ENCODE measurements at places on chromosomes 4 and X.

DNA sequence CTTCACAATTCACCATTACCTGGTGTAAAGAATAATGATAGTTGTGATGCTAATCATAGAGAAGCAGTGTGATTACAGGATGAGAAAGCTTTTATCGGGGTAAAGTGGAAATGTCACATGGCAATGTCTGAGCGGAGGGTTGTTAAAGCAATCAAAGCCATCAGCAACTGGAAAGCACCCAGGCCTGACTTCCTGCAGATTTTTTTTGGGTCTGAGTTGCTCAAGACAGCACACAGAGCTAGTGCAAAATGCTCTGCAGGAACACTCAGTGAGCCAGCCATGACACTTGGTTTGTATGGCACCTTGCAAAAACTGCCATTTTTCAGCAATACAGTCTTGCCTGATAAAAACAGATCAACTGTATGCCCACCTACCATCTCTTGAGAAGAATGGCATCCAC lies 152.9 kb downstream of the COL4A6 start:
- no peak for DNase-seq

- DNase-seq: peak; percentile 2
Measured at GRCh38 chr4:154958621-154959358, 177.7 kb downstream of the RBM46 start.

GRCh38 chr4:95157596-95157995 lies 391.2 kb downstream of the UNC5C start:
- DNase-seq: no peak

GRCh38 chr4:112550728-112551127 lies 34.7 kb upstream of the NEUROG2 start:
- DNase-seq: no peak

GRCh38 chr4:109078724-109079123 lies 223.7 kb downstream of the COL25A1 start:
- DNase-seq: no peak

GRCh38 chr4:107202744-107203143 lies 166.6 kb upstream of the DKK2 start:
- no peak for DNase-seq

DNA sequence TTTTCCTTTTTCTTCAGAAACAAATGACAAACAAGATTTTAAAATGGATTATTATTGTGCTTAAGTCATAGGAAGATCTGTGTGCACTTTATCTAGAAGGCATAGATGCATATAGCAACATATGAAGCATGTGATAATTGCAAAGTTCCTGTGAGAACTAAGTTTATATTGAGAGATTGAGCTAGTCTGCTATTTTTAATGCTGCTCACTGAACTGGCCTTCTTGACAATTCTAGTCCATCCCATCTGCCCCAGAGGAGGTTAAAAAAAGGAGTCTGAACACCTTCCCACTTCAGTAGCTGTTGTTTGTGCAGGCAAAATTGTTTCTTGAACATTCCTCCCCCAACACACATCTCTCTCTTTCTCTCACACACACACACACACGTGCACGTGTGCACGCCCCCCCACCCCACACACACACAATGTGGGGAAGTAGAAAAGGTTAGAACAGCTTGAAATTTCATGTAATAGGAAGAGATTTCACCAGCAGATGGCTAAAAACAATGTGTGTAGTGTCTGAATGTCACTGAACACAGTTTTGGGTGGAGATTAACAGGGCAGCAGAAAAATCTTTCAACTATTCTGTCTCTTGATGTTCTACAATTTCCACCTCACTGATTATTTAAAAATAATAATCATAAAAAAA lies 108.0 kb downstream of the GPM6A start:
- no peak for DNase-seq

- no peak for DNase-seq
Measured at GRCh38 chrX:21255032-21255618, 119.1 kb upstream of the CNKSR2 start.

- DNase-seq: peak; percentile 77
Measured at GRCh38 chrX:40550066-40550465, 30.7 kb upstream of the ATP6AP2 start.

- no peak for DNase-seq
Measured at GRCh38 chr4:59553721-59554091, 1646.4 kb upstream of the ADGRL3 start.

DNA sequence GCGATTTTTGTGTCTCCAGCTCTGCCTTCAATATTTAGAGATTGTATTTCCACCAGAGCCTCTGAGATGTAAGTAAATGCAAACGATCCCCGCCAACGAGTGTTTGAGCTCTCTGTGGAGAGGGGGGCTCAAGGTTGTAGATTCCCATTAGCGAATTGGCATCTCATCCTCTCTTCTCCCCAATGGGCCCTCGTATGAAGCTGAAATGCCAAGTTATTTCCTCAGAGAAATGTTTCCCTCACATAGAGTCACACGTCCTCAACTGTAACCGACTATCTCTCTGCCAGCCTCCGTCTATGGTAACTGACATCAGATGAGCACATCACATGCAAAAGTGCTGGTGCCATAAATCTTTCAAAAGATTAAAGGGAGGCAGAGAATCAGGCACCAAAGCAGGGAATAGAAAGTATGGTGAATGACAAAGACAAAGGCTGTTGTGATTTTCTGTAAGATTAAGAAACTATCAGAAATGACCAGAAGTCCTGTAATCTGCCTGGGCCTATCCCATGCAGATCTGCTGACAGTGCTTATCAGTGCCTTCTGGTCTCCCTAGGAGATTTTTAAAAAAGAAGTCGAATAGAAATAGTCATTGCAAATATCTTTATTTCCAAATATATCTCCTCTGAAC lies 157.1 kb downstream of the PDGFRA start:
- no peak for DNase-seq

- DNase-seq: no peak
Measured at GRCh38 chrX:13540602-13541001, 28.8 kb upstream of the EGFL6 start.

GRCh38 chrX:11870789-11871188 lies 112.8 kb downstream of the MSL3 start:
- no peak for DNase-seq

DNA sequence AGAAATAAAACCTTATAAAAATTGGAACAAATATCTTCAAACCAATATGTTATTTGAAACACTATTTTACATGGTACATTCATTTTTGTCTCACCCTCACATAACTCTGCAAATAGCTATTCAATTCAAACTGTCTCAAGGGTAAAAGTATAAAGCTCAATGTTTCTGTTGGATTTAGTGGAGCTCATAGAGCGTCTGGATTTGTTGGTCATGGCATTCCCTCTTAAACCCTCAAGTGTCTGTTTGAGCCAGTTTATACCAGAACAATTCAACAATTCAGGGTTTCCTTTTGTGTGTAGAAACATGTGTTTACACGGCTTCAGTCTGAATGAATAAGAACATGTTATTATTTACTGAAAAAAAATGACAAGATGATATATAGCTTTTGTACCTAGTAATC lies 161.6 kb downstream of the PCDH18 start:
- no peak for DNase-seq

Measured in NCI-H1105 treated with DMSO at 0.1 percent for 48 hours (cell line).